ENCODE measurements at places on chromosomes 1 and 21. TPM values are rescaled to one million over a fixed set of nuclear protein-coding genes. Genes with fewer than 3 reads are reported as not detected.

CRYBG2 gene
- 69.3 TPM for total RNA-seq

DNAJC28 gene
- 4.0 TPM for total RNA-seq

CD1B gene
- not detected for total RNA-seq

DNA sequence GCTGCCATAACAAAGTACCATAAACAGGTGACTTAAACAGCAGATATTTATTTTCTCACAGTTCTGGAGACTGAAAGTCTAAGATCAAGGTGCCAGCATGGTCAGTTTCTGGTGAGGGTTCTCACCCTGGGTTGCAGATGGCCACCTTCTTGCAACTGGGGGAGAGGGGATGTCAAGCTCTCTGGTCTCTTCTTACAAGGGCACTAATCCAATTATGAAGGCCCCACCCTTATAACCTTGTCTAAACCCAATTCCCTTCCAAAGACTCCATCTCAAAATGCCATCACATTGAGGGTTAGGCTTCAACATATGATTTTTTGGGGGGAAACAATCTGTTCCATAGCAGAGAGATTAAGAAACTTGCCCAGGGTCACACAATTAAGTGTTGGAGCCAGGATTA, 24.8 kb upstream of the ANGPTL3 start:
- no peak for DNase-seq

DNA sequence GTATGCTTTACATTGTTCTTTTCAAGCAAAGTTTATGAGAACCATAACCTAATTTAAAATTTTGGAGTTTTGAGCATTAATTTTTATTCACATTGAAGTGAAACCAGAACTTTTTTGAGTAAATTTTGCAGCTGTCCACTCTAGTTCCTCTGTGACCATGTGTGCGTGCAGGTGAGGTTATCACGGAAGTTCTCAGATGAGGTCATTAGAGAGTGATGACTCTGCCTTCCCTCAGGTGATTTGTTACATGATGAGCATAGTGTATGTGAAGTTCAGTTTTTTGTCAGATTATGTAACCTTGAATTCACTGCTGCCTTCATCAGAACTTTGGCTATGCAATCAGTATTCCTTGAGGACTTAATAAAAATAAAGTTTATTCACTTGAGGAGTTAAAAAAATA, 828.2 kb downstream of the ADGRL2 start:
- no peak for DNase-seq

- no peak for DNase-seq
These were observed 18.9 kb downstream of the CAP1 start for GRCh38 chr1:40059338-40059959.

DNA sequence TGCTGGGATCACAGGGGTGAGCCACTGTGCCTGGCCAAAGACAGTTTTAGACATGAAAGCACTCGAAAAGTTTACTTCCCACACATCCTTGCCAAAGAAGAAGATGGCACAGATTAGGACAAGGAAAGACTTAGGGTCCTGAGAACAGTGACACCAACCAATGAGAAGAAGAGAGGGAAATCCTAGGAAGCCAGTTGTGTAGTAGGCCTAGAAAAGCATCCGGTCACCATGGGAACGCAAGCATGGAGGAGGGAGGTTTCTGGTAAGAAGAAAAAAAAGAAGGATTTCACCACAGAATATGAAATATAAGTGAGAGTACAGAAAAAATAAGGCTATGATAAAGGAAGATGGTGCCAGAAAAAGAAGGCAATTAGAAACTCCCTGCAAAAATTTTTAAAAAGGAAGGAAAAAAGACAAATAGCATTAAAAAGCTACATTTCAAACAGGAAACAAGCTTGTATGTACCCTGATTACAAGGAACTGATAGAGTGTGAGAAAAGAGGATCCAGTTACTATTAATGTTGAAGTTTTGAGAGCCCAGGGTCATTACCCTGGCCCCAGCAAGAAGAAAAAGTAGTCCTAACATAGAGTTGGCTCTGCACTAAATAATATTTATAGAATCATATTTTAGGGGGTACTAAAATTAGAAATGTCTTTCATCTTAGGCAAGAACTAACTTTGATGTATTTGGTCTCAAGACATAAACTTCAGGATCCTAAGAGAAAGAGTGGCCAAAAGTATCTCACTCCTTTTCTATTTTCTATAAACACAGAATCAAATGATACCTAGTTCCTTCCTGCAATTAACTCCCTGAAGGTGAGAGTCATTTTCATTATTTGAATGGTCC, 16.1 kb downstream of the DIPK1A start:
- no peak for DNase-seq
